ENCODE measurements at places on chromosomes 1 and 21.

DNA sequence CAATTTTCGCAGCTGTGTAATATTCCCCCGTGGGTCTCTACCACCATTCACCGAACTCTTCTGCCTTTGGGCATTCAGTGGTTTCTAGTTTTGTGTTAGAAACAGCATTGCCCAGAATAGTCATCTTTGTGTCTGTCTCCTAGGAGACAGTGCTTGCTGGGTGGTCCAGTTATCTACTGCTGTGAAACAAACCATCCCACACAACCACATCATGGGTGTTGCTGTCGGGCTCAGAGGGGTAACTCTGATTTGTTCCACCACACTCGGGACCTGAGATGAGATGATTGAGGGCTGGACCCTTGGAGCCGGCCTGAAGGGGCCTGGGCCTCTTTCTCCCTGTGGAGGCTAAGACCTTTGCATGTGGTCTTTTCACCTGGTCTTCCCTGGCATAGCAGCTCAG lies 427.2 kb upstream of the VAMP3 start:
- no peak for DNase-seq

- no peak for DNase-seq
Measured at GRCh38 chr1:91273875-91274274, 130.8 kb downstream of the HFM1 start.

GRCh38 chr1:42335809-42336518 lies 929 bp upstream of the FOXJ3 start:
- peak; percentile 52 for DNase-seq

DNA sequence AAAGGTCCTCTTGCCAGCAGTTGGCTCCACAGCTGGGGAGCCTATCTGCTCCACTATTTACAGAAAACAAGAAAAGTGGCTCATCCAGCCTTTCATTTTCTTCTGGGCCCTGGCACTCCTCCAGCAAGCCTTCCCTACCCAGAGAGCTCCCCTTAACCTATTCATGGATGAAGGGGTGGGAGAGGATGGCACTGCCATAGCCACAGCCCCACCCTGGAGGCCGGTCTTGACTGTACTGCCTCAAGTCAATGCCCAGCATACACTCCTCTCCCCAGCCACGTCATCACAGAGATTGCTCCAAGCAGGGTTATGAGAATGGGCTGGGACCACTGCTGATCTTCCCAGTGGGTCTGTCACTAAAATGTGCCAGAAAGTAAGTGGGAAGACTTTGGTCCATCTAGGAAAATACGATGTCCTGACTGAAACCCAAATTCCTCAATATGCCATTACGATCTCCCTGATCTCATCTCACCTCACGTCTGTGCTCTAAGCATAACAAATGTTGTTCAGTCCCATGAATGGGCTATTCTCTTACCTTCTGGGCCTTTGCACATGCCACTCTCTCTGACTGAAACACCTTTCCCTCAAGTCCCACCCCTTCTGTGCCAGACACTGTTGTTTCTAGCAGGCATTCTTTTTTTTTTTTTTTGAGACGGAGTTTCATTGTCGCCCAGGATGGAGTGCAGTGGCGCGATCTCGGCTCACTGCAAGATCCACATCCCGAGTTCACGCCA lies 21.4 kb upstream of the PTAFR start:
- DNase-seq: no peak

GRCh38 chr1:84361796-84362195 lies 36.5 kb upstream of the DNASE2B start:
- DNase-seq: no peak

DNA sequence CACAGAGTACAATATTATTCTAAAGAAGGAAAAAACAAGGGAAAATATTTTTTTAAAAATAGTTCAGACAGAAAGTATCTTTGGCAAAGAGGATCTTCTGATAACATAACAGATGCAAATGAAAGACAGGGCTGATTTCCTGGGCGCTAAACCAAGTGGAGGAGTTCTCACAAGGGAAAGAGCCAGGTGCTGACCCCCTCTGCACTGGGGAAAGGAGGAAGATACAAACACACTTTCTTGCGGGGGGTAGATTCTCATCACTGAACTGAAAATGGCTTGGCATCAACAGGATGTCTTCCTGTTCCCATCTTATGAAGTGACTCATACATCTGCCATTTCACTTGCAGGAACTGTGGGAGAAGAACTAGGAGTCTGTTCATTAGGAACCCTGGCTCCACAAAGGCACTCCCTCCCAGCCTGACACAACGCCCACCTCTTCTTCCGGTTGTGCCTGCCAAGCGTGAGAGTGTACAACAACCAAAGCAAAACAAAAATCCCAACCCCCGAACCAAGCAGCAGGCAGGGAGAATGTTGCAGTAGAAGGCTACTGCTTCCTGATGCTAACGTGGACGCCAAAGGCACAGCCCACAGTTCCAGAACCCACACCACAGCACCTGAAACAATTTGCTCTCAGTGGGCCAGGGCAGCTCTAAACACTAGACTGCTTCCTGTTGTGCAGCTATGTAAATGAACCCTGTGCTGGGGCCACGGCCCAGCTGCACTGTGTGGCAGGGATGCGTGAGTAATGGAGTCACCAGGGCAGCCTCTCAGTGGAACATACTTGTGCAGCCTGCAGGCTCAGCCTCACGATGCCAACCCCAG lies 51.0 kb downstream of the GADD45A start:
- DNase-seq: peak; percentile 33

DNA sequence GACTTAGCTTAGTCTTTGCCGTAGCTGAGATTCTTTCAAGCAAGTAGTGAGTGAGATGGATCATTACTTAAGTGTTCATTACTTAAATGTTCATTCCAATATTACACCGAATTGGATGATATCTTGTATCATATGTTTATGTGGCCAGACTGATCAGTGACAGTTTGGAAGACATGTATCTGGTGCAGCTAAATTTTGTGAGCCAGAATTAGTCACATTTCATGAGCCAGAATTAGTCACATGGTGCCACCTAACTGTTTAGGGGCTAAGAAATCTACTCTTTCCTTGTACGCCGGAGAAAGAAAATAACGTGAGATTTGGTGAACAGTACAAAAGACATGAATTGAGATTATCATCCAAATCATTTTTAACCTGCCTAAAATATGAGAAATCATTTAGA lies 355.6 kb downstream of the USP25 start:
- DNase-seq: no peak

GRCh38 chr1:163410073-163410999 lies 88.6 kb downstream of the NUF2 start:
- DNase-seq: peak; percentile 7

DNA sequence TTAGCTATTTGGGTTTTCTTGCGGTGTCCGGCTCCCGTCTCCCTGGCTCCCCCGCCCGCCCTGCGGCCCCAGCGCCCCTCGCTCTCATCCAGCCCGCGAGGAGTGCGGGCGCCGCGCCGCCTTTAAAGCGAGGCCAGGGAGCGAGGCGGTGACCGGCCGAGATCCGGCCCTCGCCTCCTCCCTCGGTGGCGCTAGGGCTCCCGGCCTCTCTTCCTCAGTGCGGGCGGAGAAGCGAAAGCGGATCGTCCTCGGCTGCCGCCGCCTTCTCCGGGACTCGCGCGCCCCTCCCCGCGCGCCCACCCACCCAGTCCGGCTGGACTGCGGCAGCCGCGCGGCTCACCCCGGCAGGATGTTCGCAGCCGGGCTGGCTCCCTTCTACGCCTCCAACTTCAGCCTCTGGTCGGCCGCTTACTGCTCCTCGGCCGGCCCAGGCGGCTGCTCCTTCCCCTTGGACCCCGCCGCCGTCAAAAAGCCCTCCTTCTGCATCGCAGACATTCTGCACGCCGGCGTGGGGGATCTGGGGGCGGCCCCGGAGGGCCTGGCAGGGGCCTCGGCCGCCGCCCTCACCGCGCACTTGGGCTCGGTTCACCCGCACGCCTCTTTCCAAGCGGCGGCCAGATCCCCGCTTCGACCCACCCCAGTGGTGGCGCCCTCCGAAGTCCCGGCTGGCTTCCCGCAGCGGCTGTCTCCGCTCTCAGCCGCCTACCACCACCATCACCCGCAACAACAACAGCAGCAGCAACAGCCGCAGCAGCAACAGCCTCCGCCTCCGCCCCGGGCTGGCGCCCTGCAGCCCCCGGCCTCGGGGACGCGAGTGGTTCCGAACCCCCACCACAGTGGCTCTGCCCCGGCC lies 492 bp downstream of the HLX start:
- DNase-seq: peak; percentile 44

DNA sequence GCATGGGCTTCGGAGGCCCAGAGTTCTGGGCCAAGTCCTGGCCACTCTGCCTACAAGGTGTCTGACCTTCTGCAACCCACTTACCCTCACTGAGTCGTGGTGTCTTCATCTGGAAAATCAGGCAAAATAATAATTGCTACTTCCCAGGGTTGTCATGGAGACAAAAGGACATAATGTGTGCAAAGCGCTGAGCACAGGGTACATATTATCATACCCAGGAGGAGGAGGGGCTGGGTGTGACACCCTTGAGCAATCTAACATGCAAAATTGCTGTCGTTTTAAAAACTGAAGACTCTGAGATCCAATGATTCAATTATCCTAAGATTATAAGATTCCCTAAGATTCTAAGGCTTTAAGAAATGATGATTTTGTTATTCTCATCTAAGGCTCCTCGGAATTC lies 459.5 kb downstream of the PTPRU start:
- no peak for DNase-seq

GRCh38 chr1:69643266-69643665 lies 75.5 kb downstream of the LRRC7 start:
- DNase-seq: no peak

GRCh38 chr1:68100571-68100970 lies 50.1 kb upstream of the DIRAS3 start:
- DNase-seq: no peak

GRCh38 chr21:35351434-35351833 lies 302.3 kb upstream of the RUNX1 start:
- no peak for DNase-seq

- no peak for DNase-seq
Measured at GRCh38 chr1:232904566-232904965, 45.8 kb upstream of the NTPCR start.

DNA sequence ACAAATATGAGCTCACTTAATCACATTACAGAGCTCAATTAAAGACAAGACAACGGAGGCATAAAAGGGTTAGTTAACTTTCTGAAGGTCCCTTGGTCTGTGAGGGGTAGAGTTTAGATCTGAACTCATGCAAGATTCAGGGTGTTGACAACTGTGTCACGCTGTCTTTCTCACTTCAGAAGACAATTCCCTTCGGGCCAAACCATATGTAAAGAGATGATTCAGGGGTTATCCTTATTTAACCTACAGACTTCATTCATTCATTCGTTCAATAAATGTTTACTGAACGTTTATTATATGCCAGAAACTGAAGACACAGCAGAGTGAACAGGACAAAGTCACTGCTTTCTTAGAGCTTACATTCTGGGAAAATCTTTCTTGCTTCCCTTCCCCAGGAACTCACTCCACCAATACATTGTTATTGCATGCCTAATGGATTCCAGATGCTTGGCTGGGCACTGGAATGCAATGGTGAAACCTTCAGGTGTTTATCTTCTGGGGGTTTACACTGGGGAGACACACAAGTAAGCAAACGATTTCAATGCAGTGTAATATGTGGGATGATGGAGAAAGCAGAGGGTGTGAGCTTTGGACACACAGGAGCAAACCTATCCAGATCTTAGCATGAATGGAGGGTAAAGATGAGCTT lies 6.4 kb downstream of the XCL1 start:
- DNase-seq: no peak

DNA sequence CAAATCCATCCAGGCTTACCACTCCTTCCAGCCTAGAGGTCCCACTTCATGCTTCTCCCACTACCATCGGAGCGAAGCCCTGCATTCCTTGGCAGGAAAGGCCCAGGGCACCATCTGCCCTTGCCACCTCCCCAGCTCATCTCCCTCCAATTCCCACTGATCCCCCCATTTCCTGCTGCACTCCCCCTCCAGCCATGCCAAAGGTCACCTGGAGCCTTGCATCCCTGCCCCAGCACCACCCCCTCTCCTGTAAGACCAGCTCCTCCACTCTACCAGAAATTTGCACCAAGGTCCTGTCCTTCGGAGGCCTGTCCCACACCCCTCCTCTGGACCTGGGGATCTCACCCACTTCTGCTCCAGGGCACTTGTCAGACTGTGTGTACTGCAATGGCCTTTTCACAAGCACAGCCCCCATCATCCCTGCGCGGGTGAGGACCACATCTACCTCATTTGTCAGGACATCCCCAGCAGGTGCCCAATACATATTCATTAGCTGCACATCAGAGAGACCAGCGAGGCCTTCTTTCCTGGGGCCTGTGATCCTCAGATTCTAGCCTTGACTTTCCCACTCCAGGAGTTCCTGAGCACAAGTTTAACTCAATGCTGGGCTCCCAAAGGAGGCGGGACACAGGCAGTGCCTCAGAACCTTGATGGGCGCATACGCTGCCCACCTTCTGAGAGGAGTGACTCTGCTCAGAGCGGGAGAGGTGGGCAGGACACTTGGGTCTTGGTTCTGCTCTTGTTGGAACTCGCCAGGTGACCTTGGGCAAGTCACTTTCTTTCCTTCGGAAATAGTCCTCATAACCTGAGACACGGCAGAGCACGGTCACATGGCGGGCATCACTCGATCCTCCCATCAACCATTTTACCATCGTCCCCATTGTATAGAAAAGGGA lies 49.9 kb upstream of the EDN2 start:
- no peak for DNase-seq

- no peak for DNase-seq
Measured at GRCh38 chr1:246791303-246791918, 67.2 kb downstream of the SCCPDH start.

DNA sequence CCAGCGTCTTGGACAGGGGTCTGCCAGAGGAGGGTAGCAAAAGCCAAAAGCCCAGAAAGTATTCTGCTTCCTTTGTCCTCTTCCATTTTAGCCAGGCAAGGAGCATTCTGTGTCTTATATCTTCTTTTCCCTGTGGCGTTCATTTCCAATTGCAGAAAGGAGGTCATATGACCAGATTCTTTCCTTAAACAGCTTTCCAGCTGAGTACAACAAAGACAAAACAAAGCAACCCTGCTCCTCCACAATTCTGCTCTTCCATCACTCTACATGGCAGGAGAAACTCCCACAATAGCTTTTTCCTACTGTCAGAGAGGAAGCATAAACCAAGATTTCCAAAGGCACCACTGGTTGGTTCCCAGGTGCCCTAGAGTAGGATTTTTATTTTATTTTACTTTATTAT lies 19.7 kb downstream of the ENSA start:
- DNase-seq: no peak

DNA sequence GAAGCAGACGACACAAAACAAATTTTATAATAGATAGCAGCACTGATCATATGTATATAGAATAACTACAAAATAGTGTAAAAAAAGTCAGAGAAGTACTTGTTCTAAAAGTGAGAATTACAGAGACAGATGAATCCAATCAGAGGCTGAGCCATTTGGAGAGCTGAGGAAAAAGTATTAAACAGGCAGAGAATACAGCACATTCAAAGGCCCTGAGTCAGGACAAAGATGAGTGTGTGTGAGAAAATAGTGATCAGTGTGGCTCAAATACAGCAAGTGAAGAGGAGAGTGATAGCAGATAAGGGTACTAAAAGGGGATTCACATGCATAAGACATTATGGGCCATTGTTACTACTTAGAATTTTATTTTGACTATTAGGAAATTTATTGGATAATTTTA lies 430.6 kb upstream of the BRINP3 start:
- no peak for DNase-seq

All from CD14-positive monocyte (primary cell).